ENCODE measurements at places on chromosomes 13 and 19.

GRCh38 chr13:39968646-39969475, 313.4 kb downstream of the COG6 start:
- DNase-seq, result no peak

DNA sequence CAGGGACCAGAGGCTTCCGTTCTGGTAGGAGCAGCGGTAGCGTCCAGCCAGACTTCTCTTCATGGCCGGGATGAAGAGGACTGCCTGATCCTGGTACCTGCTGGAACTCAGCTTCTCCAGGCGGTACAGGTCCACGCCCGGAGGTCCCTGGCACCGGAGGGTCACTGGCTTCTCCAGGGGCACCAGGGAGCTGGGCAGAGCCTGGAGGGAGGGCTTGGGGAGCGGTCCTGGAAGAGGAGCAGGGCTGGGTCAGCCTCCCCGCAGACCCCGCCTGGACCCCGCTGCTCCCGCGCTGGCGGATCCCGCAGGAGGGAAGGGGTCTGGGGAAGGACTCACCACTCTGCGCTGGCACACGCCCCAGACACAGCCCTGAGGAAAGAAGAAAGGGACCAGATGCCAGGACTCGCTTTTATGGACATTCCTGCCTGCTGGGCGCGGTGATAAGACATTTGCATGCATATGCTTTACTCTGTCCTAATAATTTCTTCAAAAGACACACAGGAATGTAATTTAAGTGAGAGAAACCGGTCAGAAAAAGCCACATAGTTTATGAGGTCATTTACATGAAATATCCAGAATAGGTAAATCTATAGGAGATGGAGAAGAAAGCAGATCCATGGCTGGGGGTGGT, 5.8 kb downstream of the GP6 start:
- no peak for DNase-seq

GRCh38 chr13:93872786-93873347, 606.6 kb downstream of the DCT start:
- no peak for DNase-seq

GRCh38 chr19:17336872-17337674, at the start of gene GTPBP3:
Gene GTPBP3, plus strand, starts transcription at chr19:17337553. Its CDS starts 59 bp downstream, at chr19:17337612.
- peak; percentile 99 for DNase-seq

DNA sequence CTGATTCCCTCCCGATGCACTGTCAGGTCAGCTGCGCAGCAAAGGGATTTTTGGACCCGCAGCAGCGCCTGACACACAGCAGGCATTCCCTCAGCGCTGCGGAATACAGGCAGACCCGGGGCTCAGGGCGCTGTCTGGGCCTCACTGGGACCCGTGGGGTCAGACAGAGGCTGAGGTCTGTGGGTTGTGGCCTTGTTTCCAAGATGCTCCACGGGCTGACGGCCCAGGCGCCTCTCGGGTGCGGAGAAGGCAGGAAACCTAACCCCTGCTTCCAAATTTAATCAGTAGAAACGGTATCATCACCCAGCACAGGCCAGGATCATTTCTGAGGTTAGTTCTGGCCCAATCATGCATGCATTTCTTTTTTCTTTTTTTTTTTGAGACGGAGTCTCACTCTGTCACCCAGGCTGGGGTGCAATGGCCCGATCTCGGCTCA, 686 bp upstream of the RNF126 start:
- no peak for DNase-seq

- DNase-seq, result no peak
These were observed 43.8 kb downstream of the DNM2 start for GRCh38 chr19:10761443-10762250.

- no peak for DNase-seq
These were observed 254.5 kb downstream of the SLITRK6 start for GRCh38 chr13:85544756-85545155.

DNA sequence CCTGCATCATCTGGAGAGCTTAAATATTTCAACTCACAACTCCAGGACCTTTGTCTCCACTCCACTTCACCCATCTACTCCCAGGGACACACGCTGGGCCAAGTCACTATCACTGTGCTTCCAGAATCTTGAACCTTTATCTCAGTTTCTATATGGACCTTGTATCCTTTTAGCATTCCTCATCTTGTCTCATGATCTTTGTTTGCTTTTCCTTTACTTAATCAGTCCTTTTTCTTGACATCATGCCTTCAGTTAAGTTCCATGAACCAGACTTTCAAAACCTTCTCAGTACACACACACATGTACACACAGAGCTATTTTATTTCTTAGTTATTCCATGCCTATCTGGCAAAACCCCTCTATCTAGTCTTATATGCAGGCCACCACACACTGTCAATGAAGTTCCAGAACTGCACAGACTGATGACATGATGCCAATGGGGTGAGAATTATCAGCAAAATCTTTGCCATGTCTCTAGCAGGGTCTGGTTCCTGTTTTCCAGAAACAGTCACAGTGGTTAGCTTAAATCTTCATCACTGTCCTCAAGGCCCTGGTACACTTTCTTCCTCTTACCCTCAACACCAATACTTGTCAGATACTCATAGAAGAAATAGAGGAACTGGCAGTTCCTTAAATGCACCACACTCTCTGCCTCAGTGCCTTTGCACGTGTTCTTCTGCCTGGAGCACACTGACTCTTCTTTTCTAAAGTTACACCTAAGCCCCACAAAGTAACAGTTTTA, 77.6 kb upstream of the STARD13 start:
- no peak for DNase-seq

GRCh38 chr19:6733338-6734095, 3.9 kb downstream of the GPR108 start:
- DNase-seq, result no peak

- DNase-seq, result no peak
These were observed 30.2 kb downstream of the RXFP2 start for GRCh38 chr13:31769575-31769974.

GRCh38 chr13:40192858-40193257, 473.6 kb downstream of the FOXO1 start:
- no peak for DNase-seq

DNA sequence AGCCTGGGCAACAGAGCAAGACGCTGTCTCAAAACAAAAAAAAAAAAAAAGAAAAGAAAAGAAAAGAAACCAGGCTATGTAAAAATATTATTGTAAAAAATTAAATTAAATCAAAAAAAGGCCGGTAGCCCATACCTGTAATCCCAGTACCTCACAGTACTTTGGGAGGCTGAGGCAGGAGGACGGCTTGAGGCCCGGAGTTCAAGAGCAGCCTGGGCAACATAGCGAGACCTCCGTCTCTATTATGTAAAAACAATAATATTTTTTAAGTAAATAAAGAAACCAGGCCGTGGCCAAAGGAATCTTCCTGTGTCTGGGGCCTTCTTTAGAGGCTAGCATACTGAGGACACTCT, 770 bp upstream of the CAPNS1 start:
- no peak for DNase-seq

DNA sequence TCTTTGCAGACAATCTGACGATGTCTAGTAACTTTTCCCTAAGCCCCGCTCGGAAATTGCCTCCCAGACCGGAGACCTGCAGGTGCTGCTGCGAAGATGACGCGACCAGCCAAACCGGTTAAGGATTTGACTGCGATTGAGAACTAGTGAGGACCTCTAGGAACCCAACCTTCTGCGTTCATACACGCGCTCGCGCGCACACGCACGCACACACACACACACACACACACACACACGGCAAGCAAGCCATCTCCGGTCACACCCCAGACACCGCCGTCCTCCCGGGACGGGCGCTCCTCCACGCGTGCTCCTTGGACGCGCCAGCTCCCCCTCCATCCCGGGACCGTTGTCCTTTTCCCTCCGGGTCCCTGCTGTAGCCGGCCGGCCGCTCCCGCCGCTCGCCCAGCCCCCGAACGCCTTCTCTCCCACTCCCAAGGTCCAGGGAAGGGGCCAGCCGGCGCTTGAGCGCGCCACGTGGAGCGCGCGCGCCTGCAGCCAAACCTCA, 1.2 kb downstream of the TBC1D4 start:
- DNase-seq, result peak; percentile 63

- DNase-seq, result no peak
These were observed 213.9 kb upstream of the ZNF536 start for GRCh38 chr19:30158067-30158892.

GRCh38 chr13:53137779-53138178, 109.2 kb downstream of the OLFM4 start:
- DNase-seq, result peak; percentile 73

- no peak for DNase-seq
These were observed 244.5 kb downstream of the DNAJC15 start for GRCh38 chr13:43267916-43268315.

- DNase-seq, result no peak
These were observed 48.4 kb downstream of the SERP2 start for GRCh38 chr13:44421853-44422525.

DNA sequence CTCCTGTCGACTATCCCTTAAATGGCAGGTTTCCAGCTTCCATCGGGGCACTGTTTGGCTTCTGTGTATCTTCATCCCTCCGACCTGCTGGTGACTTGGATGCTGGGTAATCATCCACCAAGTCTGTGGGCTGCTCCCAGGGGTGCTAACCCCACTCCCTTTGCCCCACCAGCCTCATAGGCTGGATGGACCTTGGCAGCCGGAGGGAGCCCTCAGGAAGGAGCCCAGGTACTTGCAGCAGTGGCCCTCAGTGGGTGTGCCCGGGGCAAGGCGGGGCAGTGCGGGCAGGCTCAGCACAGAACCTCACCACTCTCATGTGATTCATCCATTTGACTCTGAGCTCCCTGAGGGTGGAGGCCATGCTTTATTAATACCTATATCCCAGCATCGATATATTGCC, 27.4 kb upstream of the TUBGCP3 start:
- no peak for DNase-seq

GRCh38 chr19:29724746-29725145, 9.7 kb upstream of the C19orf12 start:
- DNase-seq, result no peak

DNA sequence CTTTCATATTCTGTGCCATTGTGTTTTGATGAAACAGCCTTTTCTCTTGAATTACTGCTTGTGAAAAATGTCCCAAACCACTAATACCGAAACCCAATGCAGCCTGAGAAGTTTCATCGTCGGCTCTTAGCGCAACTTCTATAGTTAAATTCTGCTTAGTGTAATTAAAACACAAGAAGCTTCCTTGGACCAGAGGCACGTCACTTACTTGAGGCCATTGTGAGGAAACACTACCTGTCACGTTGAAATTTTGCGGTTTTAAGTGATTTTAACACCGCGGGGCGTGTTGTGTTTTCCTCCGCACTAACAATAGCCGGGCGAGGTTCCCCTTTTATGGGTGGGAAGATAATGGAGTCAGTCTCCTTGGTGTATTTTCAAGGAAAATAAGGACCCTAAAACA, 70.9 kb downstream of the GGACT start:
- no peak for DNase-seq

GRCh38 chr13:71866335-71867130, 471 bp downstream of the DACH1 start:
- DNase-seq, result peak; percentile 24

DNA sequence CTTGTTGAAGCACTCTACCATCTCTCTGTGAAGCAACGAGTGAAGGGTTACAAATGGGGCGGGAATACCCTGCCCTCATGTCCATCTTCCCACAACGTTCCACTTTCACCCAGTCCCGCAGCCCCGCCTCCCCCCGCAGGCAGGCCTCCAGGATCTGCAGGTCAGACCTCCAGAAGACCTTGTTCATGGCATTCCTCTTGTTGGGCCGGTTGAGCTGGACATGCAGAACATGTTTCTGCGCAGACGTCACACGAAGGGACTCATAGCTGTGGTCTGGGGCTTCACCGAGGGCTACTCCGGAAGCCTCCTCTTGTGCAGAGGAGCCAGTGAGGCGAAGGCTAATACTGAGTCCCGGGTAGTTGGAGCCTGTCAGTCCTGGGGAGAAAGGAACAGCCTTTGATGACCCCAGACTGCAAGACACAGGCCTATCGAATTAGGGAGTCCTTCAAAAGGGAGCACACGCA, 420 bp downstream of the ECH1 start:
- DNase-seq, result peak; percentile 92

- DNase-seq, result no peak
These were observed 53.4 kb downstream of the ABCC4 start for GRCh38 chr13:95247852-95248251.

DNA sequence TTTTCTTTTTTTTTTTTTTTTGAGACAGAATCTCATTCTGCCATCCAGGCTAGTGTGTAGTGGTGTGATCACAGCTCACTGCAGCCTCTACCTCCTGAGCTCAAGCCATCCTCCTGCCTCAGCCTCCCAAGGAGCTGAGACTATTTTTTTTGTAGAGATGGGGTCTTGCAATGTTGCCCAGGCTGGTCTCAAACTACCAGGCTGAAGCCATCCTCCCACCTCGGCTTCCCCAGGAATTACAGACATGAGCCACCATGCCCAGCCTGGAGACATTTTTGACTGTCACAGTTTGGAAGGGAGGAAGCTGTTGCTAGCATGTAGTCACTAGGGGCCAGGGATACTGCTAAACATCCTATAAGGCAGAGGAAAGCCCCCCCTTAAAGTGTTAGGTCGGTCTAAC, 23.9 kb downstream of the ZIC5 start:
- no peak for DNase-seq

GRCh38 chr13:113855012-113855921, 8.6 kb downstream of the GAS6 start:
- DNase-seq, result no peak

- DNase-seq, result no peak
These were observed 80.0 kb upstream of the GPR183 start for GRCh38 chr13:99386911-99387788.

GRCh38 chr13:113724780-113725315, 34.2 kb upstream of the TMEM255B start:
- peak; percentile 79 for DNase-seq

DNA sequence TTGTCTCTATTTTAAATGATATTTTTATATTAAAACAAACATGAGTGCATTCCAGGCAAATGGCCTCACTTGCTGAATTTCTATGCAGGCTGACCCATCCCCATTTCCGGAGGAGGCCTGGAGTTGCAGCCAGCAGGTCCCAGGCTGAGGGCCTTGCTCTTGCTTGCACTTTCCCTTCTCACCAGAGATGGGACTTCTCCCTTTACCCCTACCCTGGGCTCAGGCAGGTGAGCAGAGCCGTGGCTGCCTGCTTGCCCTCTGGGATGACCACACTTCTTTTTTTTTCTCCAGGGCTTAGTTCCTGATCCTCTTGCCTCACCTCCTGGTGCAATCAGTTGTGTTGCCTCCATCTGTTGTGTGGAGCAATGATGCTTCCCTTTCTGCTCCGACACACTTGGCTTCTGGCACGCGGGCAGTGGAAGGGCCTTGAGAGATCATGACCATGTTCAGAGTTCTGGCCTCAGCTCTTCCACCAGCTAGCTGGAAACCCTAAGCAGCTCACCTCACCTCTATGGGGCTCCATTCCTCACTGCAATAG, 11.1 kb upstream of the OLFM4 start:
- no peak for DNase-seq

- DNase-seq, result peak; percentile 28
These were observed at the start of gene LPAR2 for GRCh38 chr19:19627621-19628500. Gene LPAR2, minus strand, starts transcription at chr19:19628220. Its CDS starts 945 bp downstream, at chr19:19627275.

DNA sequence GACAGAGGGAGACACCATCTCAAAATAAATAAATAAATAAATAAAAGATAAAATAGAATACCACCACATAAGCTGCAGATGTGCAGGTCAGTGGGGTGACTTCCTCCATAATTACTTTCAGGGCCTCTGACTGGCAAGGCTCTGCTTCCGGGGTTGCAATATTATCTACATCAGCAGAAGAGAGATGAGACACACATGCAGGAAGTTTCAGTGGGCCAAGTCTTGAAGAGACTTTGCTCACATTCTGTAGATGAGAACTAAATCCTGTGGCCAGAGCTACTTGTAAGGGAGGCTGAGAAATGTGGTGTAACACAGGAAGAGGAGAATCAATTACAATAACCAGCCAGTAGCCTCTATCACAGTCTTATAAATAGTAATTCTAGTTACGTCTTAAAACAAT, 89.9 kb upstream of the MAB21L1 start:
- no peak for DNase-seq
